ENCODE measurements at places on chromosomes 11 and 22. TPM values are rescaled to one million over a fixed set of nuclear protein-coding genes. Genes with fewer than 3 reads are reported as not detected.

The CDKN1C gene
- total RNA-seq: 12.0 TPM

The PATE2 gene
- total RNA-seq: not detected

The OR2D3 gene
- total RNA-seq: not detected

The GP1BB gene
- total RNA-seq: 5.9 TPM

The SPTBN2 gene
- 74.9 TPM for total RNA-seq

The FHIP1B gene
- total RNA-seq: 23.3 TPM

The LRRC32 gene
- total RNA-seq: not detected

DNA sequence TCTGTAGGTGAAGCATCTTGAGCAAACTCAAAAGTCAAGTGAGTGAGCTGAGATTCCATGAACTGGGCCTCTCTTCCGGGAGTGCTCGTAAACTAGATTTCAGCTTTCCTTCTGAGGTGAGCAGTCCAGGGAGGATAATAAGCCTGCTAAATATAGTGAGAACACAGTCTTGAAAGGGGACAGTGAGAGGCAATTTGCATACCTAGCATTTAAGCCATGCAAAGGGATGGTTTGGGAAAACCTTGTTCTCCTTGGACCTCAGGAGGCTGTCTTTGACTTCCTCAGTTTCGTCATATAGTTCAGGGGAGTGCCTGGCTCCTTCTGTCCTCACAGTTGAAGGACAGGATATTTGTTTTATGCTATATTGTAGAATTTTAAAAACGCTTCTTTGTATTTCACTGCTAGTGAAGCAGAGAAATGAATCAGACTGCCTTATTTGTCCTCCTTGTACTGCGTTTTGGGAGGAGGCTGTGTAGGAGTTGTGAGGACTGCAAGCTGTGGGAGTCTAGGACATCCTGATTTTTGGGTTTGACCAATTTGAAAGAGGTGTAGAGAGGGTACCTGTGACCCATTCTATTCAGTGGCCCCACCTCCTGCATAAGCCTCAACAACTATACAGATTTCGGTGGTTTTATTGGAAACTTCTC, 11.0 kb upstream of the SORL1-AS1 start:
- peak overlapping the region; percentile 93 for H3K27ac ChIP-seq
- H3K4me3 ChIP-seq: peak overlapping the region; percentile 43
- H3K4me1 ChIP-seq: peaks cover 76% of the 10 kb centered on the region
- peak; percentile 42 for DNase-seq

DNA sequence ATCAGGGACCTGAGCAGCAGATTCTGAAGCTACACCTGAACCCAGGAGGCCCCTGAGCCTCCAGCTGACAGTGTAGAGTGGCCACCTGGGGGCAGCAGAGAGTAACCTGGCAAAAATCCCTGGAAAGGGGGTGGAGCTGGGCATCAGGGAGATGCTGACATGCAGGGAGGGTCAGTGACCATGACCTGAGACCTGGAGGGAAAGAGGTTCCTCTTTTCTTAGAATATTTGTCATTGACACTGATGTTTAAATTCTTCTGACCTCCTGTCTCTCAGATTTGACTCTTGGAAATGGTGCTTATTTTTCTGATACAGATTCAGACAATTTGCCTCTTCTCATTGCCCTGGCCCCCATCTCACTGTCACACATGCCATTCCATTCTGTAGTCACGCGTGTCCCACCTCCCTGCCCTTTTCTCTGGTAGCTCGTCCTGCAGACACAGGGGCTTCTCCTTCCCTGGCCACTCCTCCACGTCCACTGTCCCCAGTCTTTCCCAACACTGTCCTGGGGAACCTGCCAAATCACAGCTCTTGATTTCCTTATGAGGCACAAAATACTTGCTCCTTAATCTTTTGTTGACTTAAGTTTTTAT, 117.2 kb upstream of the IGLL5 start:
- no peak overlapping the region for H3K4me3 ChIP-seq
- peak; percentile 64 for DNase-seq
- 0 out of 2 replicates have a peak, but pooled peaks cover 10% of the 10 kb centered on the region for H3K27me3 ChIP-seq
- no peaks in the 10 kb centered on the region for H3K4me1 ChIP-seq

- H3K27ac ChIP-seq: no peak overlapping the region
- no peaks in the 10 kb centered on the region for H3K36me3 ChIP-seq
- peaks cover 12% of the 10 kb centered on the region for H3K4me1 ChIP-seq
- H3K4me3 ChIP-seq: no peak overlapping the region
Measured at GRCh38 chr22:45980761-45981160, 3.8 kb upstream of the WNT7B start.

- no peaks in the 10 kb centered on the region for H3K36me3 ChIP-seq
- H3K27me3 ChIP-seq: no peaks in the 10 kb centered on the region
- H3K4me1 ChIP-seq: peaks cover 27% of the 10 kb centered on the region
- H3K27ac ChIP-seq: no peak overlapping the region
- no peak for DNase-seq
Measured at GRCh38 chr11:78685156-78685555, 110.5 kb upstream of the NARS2 start.

DNA sequence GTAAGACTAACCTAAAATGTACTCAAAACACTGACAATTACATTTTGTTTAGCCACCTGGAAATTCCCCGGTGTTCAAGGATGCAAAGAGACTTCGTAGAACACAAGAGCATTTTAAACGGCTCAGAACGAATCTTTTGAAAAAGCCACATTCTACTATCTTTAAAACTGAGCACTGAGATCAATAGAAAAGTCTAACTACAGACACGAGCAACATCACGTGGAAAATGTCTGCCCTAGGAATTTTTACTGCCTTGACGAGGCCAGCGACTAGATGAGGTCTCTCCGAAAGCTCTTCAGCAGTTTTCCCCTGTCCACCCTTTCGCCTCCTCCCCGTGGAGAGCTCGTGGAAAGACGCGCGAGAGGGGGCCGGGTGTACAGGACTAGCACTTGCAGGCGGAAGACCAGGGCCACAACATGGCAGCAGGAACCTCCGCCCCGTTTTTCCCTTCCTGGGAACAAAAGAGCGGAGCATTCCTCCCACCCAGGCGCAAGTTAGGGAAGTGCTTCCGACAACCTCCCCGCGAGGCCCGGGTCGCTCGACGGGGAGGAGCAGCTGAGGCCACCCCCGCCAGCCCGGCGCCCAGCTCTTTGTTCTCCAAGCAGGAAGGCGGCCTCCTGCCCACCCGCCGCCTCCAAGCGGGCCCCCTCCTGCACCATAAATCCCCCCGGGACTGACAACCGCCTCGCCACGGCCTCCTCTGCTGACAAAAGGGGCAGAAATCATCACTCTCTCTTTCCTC, 1.1 kb downstream of the EIF4G2 start:
- peak overlapping the region; percentile 92 for H3K4me3 ChIP-seq
- H3K27me3 ChIP-seq: no peaks in the 10 kb centered on the region
- H3K36me3 ChIP-seq: peaks cover 50% of the 10 kb centered on the region
- H3K4me1 ChIP-seq: peaks cover 43% of the 10 kb centered on the region
- DNase-seq: peak; percentile 25

DNA sequence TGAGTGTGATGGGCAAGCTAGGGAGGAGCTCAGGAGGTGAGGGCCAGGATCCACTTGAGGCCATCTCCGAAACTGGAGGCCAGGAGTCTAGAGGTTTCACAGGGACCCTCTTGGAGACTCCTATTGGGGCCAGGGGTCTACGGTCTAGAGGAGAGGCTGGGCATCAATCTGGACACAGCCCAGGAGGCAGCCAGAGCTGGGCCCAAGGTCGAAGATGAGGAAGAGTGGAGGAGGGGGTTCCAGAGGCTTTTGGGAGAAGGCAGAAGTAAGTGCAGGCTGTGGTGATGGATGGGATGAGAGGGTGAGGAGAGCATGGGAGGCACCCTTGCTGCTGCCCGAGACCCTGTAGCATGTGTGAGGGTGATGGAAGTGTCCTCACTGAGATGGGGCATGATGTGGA, 56.6 kb downstream of the LRRC32 start:
- H3K4me1 ChIP-seq: no peaks in the 10 kb centered on the region
- no peaks in the 10 kb centered on the region for H3K36me3 ChIP-seq
- no peak overlapping the region for H3K4me3 ChIP-seq
- no peak overlapping the region for H3K27ac ChIP-seq
- no peak for DNase-seq

GRCh38 chr11:96221244-96222070, 121.5 kb downstream of the MAML2 start:
- no peaks in the 10 kb centered on the region for H3K27me3 ChIP-seq
- H3K4me1 ChIP-seq: peaks cover 16% of the 10 kb centered on the region
- H3K36me3 ChIP-seq: no peaks in the 10 kb centered on the region
- H3K27ac ChIP-seq: no peak overlapping the region

DNA sequence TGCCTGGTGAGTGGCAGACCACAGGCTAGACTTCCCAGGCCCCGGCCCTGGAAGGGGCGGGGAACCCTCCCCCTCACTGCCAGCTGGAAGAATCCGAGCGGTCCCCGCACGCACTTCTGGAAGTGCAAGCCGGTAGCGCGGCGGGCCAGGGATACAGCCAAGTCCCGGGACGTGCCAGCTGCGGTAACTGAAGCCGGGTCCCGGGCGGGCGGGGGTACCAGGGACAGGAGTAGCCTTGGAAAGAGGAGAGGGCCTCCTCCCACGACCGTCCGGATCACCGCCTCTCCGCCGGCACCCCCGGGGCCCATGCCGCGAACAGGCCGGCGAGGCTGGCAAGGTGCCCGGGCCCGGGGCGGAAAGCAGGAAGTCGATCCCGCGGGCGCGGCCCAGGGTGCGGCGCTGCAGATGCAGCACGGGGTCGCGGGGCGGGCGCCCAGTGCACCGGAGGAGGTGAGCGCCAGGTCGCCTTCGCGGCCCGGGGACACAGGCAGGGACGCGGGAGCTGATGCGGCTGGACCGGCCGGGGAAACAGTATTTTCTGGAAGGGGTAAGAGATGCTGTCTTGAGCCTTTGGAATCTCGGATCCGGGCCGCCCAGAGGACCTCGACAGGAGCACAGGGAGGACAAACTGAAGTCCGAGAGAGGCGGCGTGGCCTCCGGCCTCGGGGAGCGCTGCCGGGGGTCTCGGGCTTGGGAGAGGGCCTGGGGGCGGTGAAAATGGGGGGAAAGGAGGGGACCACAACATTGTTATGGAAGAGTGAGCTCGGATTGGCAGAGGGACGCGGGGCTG, 783 bp upstream of the SLC35C1 start:
- H3K4me1 ChIP-seq: peaks cover 26% of the 10 kb centered on the region
- H3K27ac ChIP-seq: no peak overlapping the region
- peak; percentile 53 for DNase-seq
- no peaks in the 10 kb centered on the region for H3K27me3 ChIP-seq

GRCh38 chr11:47863189-47863897, 15.2 kb upstream of the NUP160 start:
- no peak overlapping the region for H3K4me3 ChIP-seq
- no peak for DNase-seq
- H3K36me3 ChIP-seq: no peaks in the 10 kb centered on the region
- peaks cover 12% of the 10 kb centered on the region for H3K4me1 ChIP-seq
- no peaks in the 10 kb centered on the region for H3K27me3 ChIP-seq
- H3K27ac ChIP-seq: no peak overlapping the region

GRCh38 chr11:96154802-96155520, 188.0 kb downstream of the MAML2 start:
- H3K4me3 ChIP-seq: no peak overlapping the region
- H3K27me3 ChIP-seq: no peaks in the 10 kb centered on the region
- DNase-seq: peak; percentile 26
- H3K4me1 ChIP-seq: peaks cover 40% of the 10 kb centered on the region
- H3K36me3 ChIP-seq: no peaks in the 10 kb centered on the region

GRCh38 chr11:125173556-125173955, 9.0 kb downstream of the PKNOX2 start:
- DNase-seq: no peak
- H3K4me1 ChIP-seq: no peaks in the 10 kb centered on the region
- H3K36me3 ChIP-seq: no peaks in the 10 kb centered on the region
- no peak overlapping the region for H3K4me3 ChIP-seq

DNA sequence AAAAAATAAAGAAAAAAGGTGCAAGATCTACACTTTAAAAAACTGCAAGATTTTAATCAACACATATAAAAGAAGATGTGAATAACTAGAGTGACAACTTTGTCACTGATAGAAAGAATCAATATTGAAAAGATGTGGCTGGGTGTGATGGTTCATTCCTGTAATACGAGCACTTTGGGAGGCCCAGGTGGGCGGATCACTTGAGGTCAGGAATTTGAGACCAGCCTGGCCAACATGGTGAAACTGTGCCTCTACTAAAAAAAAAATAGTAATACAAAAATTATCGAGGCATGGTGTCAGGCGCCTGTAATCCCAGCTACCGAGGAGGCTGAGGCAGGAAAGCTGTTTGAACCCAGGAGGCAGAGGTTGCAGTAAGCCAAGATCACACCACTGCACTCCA, 21.0 kb upstream of the FBLN1 start:
- H3K27ac ChIP-seq: no peak overlapping the region
- DNase-seq: no peak
- H3K4me1 ChIP-seq: peaks cover 7% of the 10 kb centered on the region
- H3K27me3 ChIP-seq: no peaks in the 10 kb centered on the region

GRCh38 chr11:122843281-122844141, 5.2 kb downstream of the CRTAM start:
- no peaks in the 10 kb centered on the region for H3K36me3 ChIP-seq
- no peaks in the 10 kb centered on the region for H3K27me3 ChIP-seq
- H3K27ac ChIP-seq: no peak overlapping the region
- no peak for DNase-seq
- H3K4me3 ChIP-seq: no peak overlapping the region
- no peaks in the 10 kb centered on the region for H3K4me1 ChIP-seq

- no peaks in the 10 kb centered on the region for H3K36me3 ChIP-seq
- no peak overlapping the region for H3K4me3 ChIP-seq
- H3K27ac ChIP-seq: no peak overlapping the region
- H3K4me1 ChIP-seq: no peaks in the 10 kb centered on the region
- H3K27me3 ChIP-seq: no peaks in the 10 kb centered on the region
- DNase-seq: no peak
Measured at GRCh38 chr22:39381930-39382329, 17.6 kb upstream of the TAB1 start.

DNA sequence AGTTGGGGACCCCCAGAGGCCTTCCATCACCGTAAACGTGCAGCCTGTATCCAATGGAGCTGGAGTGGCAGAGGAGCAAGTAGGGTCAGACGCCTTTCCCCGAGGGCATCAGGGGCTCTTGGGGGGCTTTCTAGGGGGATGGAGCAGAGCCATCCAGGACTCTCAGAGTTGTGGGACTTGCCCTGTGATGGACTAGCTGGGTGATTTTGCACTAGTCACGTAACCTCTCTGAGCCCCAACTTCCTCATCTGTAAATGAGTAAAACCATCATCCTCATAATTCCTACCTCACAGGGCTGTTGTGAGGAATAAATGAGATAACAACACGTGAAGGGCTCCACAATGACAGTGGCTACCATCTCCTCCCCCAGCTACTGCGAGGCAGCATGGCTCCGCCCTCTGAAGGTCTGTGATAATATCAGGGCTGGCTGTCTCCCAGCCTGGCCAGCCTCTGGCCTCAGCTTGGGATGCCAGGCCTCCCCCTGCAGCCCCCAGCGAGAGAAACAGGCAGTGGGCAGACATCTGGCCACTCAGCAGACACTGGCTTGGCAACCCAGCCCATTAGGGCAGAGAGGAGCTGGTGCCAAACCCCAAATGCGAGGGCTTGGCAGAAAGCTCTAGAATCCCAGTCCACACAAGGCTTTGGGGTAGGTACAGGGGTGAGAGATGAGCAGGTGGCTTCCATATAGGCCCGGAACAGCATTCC, 6.7 kb downstream of the USP2 start:
- no peak overlapping the region for H3K27ac ChIP-seq
- no peak for DNase-seq
- H3K27me3 ChIP-seq: no peaks in the 10 kb centered on the region
- H3K4me3 ChIP-seq: no peak overlapping the region
- peaks cover 10% of the 10 kb centered on the region for H3K4me1 ChIP-seq

GRCh38 chr11:64799623-64800302, 3.3 kb downstream of the MAP4K2 start:
- no peak overlapping the region for H3K4me3 ChIP-seq
- no peaks in the 10 kb centered on the region for H3K27me3 ChIP-seq
- peaks cover 8% of the 10 kb centered on the region for H3K36me3 ChIP-seq
- DNase-seq: no peak
- H3K27ac ChIP-seq: no peak overlapping the region
